ENCODE measurements at places on chromosomes 11 and 22.

- no peak for DNase-seq
Measured at GRCh38 chr11:113372309-113372708, 15.3 kb upstream of the ANKK1 start.

DNA sequence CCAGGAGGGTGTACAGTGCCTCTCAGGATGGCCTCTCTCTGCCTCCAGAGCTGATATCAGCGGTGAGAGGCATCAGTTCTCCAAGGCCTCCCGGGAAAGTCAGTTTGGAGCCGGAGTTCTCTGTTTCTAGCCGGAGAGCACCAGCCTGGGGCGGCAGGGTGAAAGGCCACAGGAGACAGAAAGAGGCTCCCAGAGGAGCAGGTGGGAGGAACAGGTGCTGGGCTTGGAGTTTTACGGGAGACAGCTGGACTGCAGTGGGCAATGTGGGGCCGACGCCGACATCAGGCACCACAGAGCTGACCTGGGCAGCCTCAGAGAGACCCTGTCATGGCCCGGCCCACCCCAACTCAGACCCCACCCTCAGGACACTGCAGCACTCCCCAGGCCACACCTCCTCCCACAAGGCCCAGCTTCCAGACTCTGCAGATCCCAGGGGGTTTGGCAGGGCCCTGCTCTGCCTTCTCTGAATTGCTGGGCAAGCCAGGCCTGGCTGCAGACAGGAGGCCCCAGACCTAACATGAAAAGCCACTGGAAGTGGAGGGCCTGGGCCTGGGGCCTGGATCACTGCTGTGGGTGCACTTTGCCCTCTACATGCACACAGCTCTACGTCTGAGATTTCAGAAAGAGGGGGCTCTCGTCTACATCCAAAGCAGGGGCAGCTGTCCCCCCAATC, 885.6 kb downstream of the BRD1 start:
- no peak for DNase-seq

DNA sequence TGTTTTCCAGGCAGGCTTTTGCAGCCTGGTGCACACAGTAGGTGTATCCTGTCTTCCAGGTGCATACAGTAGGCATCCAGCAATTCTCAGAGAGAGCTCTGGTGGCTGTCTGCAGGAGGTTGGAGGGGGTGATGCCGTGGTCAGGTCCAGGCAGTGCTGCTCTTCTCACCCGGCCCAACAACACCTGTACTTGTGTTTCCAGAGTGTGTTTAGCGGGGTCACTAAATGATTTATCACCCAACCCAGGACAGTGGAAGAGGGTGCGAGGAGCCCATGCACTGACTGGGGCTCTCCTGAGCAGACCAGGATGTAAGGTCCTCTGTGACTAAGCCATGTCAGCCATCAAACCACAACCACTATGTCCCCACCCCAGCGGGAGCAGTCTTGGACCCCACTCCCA, 18.6 kb upstream of the FGF3 start:
- DNase-seq: no peak

- no peak for DNase-seq
Measured at GRCh38 chr11:1733716-1734640, 16.4 kb downstream of the IFITM10 start.

DNA sequence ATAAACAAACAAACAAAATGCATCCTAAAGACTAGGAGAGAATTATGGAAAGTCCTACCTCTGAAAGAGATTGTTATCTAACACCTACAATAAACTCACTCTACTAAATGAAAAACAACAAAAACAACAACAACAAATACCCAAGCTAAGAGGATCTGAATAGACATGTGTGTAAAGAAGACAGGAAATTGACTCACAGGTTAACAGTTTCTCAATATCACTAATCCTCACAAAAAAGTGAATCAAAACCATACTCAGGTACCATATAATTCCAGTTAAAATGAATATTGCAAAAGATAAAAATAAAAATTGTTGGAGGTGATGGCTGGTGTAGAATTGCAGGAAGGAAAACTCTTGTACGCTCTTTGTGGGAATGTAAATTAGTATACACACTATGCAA, 110.4 kb upstream of the TOP3B start:
- DNase-seq: no peak

- no peak for DNase-seq
Measured at GRCh38 chr22:44365832-44366231, 53.1 kb upstream of the SHISAL1 start.

- DNase-seq: peak; percentile 83
Measured at GRCh38 chr11:78801161-78801884, 226.7 kb upstream of the NARS2 start.

DNA sequence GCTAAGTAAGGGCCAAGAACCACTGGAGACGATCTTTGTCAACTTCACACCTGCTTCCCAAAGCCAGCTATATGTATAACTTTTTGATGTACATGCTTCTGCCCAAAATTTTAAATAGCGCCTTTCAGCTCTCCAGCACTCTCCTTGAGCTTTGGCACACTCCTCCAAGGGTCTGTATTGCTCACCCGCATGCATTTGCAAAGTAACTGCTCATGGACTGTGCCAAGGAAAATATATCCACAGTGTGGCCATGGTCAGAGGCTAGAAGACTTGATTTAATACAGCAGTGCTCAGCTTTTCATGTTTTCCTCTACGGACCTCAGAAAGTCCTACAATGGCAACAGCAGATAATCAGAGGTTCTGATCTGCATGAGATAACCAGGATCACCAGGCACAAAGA, 550.1 kb downstream of the SOX6 start:
- no peak for DNase-seq

DNA sequence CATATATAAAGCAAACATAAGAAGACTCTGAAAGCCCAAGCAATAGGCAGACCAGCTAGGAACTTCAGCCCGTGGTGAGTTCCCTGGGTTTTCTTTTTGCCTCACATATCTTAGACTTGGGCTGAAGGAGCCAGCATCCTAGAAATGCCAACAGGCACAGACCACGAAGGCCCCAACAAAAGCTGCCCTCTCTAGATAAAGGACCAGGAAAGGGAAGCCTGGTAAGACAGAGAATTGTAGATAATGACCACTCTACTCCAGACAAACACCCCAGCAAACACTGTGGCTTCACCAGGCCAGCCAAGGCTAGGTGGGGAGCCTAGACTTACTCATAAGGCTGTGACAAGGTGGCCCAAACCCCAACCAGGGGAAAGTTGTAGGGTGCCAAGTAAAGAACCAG, 11.2 kb downstream of the GAL start:
- DNase-seq: no peak

DNA sequence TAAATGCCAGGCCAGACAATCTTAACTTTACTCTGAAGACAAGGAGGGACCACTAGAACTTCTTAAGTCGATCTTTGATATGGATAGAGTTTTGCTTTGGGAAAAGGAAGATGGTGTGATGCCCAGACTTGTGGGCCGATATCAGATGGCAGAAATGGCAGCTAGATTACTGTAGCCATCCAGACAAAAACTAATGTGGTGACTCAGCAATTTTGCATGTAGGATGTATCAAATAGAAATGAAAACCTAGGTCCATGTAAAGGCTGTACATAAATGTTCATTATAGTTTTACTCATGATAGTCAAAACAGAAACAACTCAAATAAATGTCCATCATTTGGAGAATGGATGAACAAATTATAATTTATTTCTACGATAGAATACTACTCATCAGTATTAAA, 121.5 kb downstream of the APIP start:
- DNase-seq: no peak

GRCh38 chr11:110526323-110526722, 96.6 kb downstream of the FDX1 start:
- peak; percentile 9 for DNase-seq

DNA sequence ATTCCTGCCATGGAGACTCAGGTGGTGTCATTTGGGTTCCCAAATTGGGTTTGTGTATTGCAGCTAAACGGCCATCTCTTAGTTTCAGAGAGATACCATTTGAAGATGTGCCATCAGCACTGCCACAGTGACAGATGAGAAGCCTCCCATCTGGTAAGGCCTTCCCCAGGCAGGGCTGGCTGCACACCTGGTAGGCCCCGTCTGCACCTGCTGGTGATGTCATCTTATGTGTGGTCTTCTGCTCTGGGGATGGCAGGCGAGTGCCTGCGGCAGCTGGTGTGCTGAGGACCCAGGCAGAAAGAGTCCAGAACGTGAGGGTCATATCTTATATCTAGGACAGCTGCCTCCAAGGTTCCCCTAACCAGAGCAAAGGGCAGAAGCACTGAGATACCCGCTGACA, 100.6 kb downstream of the CSNK2A3 start:
- no peak for DNase-seq

DNA sequence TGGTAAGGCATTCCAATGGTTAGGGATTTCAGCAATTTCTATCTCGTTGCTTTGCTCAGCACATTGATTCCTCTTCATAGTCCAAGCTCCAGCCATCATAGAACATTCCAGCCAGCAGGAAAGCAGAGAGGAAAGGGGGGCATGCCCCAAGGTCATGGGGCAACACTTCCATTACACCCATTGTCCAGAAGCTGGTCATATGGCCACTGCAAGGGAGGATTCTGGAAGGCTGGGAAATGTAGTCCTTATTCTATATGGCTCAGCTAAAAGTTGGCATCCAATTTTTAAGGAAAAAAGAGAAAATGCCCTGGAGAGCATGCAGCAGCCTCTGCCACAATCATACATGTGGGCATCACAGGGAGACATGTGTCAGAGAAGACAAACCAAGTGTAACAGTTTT, 47.1 kb upstream of the RCN1 start:
- no peak for DNase-seq

DNA sequence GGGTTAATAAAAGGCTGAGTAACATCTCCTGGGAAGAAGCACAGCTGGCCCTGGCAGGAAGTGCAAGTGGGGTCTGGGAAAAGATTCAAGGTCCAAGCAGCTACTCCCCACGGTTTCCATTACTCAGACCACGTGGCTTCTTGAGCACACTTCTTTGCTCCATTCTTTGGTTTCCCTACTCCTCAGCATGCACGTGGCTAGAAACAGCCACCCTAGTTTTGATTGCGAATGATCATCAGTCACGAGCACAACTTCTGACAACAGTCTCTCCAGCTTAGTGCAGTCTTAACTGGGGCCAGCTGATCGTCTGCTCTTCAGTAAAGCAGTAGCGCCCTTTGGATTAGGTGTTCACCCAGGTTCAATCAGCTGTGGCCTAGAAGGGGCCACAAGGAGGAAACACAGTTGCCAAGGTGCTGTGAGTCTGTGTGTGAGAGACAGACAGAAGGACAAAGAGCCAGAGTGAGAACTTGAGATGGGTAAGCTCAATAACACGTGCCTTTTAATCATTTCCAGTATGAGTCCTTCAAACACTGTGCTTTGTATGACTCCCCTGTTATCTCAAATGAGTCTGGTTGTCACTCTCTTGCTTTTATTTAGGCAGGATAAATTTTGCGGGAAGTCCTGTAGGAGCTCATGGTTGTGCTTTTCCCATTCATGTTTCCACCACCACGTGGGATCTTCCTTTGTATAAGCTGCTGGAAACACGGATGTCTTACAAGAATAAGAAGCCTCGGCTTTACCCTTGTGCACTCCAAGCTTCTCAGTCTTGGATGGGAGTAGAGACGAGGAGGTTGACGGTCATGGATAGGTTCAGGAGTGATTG, 901 bp upstream of the PARVA start:
- peak; percentile 47 for DNase-seq

- no peak for DNase-seq
Measured at GRCh38 chr11:18307461-18308139, 14.3 kb downstream of the HPS5 start.

DNA sequence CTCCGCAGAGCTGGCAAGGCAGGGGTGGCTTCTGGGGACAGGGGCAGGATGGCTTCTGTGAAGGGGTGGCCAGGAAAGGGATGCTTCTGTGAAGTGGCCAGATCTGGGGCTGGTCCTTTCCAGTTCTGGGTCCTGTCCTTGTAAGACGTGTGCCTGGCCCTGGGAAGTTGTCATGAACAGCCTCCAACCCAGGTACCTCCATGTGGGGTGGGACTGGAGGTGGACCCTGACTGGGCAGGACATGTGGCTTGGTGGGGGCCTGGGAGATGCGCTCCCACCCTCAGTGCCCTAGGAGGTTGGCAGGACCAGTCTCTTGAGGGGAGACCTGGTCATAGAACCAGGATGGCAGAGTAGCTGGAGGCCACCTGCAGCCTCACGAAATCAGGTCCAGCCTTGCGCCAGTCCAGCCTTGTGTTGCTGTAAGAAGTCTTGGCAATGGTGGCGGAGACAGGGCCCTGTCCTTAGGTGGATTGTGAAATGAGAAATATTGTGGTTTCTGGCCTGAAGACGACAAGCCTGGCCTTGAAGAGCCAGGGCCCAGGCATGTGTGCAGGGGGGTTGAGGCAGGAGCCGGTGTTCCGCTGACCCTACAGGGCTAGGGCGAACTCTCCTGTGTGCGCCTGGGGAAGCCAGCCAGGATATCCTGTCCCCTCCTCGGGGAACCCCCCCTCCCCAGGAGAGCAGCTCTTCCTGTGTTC, 2.6 kb downstream of the KCNQ1 start:
- no peak for DNase-seq

DNA sequence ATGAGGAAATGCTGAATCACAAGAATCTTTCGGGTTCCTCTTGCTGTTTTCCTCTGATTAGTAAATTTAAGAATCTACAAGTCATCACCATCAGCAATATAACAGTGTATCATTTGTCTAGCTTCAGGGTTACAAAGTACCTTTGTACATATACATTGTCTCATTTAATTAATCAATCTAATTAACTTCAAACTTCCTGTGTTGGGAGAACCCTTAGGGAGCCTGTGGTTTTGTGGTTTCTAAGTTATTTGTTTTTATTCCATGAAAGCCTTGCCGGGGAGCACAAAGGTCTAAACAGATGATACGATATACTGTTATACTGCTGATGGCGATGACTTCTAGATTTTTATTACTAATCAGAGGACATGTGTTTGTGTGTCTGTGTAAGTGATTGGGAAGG, 41.0 kb downstream of the TIMP3 start:
- DNase-seq: peak; percentile 34

- no peak for DNase-seq
Measured at GRCh38 chr11:96329419-96329818, 13.6 kb downstream of the MAML2 start.

DNA sequence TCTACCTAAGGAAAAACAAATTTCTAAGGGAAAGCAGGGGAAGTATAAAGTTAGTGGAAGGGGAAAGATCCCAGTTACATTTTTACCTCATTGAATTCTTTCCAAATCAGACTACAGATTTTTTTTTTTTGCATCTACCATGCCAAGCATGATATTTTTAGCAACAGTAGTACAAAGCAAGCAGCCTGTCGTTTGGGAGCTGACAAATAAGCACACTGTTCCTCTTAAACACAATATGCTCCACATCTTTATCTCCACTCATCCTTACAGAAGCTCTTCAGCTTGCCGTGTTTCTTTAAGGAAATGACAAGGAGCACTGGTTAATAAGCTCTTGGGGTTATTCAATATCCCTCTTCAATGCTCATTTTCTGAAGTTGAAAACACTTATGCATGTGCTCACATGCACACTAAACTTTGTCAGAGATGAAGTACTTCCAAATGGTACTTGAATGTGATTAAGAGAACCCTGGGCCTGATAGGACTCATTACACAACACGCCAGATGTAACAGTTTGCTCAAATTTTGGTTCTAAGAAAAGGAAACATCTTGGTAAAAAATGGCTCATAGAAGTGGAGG, 53.8 kb downstream of the PAX6 start:
- no peak for DNase-seq
